NAMALWA (cell line): ENCODE measurements at places on chromosomes 11 and 22.
A peak's percentile ranks its signal among the peaks of the same experiment; 100 is the strongest.

GRCh38 chr11:121769191-121769590 lies 316.4 kb upstream of the SORL1-AS1 start:
- DNase-seq: no peak

DNA sequence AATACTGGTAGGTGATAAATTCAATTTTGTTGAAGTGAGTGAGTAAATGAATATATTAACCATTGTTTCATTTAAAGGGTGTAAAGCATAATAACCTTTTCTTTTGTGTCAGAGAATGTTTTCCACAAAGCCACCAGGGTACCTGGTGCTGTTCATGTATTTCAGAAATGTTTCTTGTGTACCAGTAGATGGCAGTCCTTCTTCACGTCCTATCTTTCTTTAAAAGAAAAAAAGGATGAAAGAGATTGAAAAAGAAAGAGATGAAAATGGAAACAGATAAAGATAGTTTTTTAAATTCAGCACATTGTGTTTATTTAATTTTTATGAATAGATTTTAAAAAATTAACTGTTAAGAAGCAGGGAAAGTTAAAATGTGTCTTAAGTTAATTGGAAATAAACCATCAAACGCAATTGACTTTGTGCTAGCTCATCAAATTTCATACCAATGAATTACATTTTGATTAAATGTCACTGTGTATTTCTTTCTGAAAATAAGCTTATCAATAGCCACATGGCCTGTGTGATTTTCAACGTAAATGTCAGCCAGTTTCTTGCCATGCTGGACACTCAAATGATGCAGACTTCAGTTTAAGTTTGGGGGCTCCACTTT lies 65.5 kb upstream of the CHORDC1 start:
- DNase-seq: peak; percentile 54

DNA sequence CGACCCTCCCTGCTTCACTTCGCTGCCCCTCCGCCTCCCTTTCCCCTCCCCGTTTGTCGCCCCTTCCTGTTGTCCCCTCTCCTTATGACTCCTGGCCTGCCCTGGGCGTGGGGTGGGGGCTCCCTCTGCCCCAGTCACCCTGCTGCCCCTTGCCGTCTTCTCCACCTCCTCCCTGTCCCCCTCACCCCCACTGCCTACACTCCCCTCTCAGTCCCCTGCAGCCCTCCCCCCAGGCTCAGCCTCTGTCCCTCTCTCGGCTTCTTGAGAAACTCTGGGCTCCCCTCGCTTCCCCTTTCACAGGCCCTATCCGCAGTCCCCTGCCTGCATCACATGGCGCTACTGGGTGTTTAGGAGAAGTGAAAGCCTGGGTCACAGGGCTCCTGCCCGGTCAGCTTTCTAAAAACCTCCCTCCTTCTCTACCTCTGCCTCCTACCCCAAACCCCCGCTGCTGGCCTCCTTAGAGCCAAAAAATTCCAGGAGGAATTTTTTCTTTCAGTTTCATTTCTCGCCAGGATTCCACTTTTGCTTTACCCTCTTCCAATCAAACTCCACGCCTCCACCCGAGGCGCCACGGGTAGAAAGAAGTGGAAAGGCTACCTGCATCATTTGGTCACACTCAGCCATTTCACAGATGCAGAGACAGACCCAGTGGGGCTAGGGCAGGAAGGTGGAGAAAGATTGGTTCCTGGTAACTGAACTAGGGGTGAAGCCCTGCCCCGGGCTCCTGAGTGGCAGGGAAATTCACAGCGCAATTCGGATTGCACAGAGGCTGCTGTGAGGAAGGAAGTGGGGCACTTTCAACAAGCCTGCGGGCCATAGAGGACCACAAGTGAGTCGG lies at the start of gene SLC15A3:
TSS of gene SLC15A3 (minus strand) at position 273 of the 838 bp plus-strand sequence. CDS start 625 bp downstream, outside the sequence.
- peak; percentile 92 for DNase-seq

DNA sequence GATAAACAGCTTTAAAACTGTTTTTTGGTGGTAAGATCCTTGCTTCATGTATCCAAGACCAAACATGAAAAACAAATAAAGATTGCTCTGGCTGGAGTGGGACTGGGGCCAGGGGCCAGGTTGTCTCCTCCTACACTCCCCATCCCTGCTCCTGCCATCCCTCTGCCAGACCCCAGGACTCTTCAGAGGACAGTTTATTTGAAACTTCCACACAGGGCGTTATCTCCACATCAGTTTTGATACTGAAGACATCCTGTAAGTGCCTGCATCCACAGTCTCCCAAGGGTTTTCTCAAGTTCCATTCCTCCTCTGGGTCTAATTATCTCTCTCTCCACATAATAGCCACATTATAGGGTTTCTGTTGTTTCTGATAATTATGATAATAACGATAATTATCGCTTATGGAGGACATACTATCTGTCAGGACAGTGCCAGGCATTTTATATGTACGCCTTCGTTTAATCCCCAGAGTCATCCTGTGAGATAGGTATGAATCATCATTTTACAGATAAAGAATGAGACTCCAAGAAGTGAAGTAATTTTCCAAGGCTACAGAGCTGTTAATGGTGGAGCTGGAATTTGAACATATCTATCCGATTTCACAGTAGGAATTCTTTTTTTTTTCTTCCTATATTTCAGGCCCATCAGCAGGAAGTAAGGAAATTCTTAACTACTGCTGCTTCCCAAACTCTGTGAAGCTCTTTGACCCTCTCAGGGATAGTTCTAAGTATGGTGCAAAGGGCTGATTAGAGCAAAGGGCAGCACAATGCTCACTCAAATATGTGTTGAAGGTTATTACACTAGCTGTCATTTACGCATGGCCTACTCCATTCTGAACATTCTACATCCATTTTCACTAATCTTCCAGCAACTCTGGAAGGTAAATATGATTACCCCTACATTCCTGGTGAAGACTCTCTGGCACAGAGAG lies 488.0 kb upstream of the CCDC90B start:
- no peak for DNase-seq

DNA sequence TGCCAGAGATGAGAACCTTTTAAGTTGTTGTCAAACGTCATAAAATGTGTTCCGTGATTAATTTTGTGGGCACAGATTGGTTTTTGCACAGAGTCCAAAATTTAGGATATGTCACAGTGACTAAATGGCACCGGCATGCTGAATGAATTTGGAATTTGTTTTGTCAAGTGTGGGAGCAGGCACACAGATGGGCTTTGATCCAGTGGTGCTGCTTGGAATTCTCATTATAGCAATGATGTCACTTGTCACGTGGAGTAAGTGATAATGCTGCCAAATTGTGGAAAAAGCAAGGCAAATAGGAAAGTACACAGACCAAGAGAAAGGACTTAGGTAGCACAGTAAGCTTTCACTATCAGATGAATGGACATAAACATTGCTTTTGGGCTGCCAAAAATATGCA lies 8.0 kb upstream of the LIN7C start:
- no peak for DNase-seq

GRCh38 chr22:31248965-31249958 lies 37.2 kb downstream of the LIMK2 start:
- DNase-seq: no peak

DNA sequence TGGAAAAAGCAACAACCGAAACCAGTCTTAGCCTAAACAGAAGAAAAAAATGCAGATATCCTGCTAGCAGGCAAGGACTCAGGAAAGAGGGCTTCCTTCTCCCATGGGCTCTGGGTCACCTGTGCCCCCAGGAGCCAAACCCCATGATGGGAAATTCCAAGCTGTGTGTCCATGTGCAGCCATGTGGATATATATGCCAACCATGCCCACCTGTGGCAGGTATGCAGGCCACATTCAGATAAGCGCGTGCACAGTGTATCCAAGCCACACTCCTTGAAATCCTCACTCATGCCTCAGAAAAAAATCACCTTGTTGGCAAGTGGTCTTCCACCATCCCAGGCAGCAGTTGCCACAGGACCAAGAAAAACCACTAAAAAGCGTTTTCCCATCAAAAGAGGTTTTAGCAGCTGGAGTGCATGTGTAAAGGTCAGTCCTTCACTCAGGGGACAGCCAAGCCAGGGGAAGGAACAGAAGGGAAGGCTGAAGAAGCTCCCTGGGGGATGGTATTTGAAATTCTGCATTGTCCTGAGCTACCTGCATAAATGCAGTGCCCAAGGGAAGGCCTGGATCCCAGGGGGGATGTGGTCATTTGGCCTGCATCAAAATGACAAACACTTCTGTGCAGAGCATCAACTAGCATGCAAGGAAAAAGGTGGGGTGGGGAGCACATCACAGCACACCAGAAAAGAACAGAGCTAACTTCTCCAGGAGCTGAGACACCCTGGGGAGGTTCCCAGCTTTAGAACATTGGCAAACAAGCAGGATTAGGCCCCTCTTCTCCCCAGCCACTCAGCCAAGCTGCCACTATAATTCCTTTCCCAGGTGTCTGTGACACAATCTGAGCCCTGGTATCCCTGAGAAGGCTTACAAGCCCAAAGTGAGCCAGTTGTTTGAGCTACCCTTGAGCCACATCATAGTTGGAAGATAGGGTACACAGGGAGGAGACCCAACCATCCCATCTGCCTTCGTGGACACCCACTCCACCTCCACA lies 76.2 kb downstream of the GALNT18 start:
- no peak for DNase-seq

DNA sequence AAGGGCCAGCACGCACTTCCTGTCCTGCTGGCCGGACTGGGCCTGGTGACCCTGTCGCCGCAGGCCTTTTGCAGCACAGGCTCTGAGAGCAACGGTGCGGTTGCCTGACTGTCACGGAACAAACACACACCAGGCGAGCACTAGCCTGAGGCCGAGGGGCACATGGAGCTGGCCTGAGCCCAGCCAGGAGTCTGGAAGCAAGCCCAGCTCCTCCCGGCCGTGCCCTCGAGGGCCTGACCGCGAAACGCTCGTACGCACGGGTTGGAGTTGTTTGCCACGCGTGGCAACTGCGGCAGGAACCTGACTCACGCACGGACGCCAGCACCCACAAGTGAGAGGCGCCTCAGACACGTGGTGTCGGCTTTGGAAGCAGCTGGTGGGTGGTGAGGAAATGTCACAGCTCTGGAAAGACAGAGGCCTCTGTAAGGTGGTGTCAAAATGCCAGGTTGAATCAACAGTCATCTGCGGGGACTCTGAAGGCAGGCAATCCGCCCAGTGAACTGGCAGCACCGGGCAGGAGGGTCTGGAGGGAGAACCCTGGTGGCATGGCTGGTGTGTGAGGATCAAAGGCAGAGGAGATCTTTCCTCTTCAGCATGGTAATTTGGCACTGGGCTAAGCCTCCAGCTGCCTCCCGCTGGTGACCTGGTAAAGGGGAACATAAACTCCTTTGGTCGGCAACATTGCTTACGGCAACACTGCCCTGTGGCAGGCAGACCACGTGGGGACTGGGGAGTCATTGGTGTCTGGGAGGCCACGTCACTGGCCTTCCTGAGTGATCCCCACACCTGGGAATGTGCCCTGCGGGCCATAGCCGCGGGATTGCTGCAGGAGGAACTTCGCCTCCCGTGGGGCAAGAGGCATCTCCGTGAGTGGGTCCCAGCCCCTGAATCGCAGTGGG lies 15.3 kb upstream of the IL17REL start:
- DNase-seq: no peak

GRCh38 chr22:25448435-25449051 lies 115.9 kb upstream of the GRK3 start:
- peak; percentile 40 for DNase-seq

GRCh38 chr22:37750596-37751162 lies 53.8 kb downstream of the TRIOBP start:
- no peak for DNase-seq

- DNase-seq: peak; percentile 30
Observed at GRCh38 chr22:49871482-49871881, 17.8 kb downstream of the ZBED4 start.

DNA sequence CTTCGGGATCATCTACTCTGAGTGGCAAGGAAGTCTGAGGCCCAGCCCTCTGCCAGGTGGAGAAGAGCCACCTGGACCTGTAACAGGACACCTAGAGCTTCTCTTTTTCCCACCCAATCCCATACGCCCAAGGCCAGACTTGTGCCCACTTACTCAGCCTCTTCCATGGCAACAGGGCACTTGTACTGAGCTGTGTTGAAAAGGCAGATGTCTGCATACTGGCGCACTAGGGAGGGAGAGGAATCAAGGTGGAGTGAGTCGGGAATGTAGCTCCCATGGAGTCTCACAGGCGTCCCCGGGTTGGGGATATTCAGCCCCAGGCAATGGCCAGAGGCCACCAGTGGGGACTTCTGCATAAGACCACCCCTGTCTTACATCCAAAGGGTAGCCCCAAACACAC lies 36.1 kb downstream of the TPBGL start:
- DNase-seq: no peak

DNA sequence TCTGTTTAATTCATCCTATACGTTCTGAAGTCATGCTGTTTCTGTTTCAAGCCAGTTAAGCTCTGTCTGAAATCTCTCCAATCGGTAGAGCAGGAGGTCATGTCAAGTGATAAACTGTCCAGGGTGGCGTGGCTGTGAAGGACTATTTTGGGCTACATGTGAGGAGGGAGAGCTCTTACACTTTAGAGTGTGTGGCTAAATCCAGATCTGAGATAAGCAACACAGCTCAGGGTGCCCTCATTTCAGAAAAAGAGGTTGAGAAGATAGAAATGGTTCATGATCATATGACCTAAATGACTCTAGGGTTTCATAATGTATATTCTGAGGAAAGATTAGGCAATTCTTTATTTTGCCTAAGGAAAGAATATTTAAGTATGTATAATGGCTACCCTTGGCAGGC lies 8.4 kb downstream of the BLID start:
- no peak for DNase-seq

- DNase-seq: no peak
Observed at GRCh38 chr22:31269892-31270579, 22.3 kb downstream of the PIK3IP1 start.

DNA sequence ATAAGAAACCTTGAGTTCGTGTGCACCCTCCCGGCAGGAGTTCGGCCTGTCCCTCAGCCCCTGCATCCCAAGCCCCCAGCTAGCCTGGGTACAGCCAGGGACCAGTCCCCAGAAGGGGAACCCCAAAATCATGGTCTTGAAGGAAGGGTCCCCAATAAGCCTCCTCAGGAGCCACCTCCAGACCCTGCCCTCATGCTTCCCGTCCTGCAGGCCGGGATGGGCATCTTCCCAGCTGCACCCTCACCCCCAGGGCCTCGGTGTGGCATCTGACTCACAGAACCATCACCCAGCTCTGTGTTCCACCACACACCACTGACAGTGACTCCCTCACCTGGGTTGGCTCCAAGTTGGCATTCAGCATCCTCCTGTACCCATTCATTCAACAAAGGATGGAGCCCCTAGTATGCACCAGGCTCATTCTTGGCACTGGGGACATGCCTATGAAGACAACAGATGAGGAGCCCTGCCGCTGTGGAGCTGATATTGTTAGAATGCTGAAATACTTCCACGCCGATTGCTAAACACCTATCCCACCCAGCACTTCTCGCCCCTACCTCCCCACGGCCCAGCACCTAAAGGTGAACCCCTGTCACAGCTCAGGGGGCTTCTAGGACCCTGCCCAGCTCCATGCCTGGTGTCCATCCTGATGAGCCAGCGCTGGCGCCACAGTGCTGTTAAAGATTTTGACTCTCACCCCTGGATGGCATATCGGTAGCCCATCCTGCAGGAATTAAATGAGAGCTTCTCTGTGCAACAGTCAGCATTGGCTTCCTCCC lies 77.8 kb downstream of the BUD13 start:
- no peak for DNase-seq
